ENCODE measurements at places on chromosomes 3 and 15. TPM values are rescaled to one million over a fixed set of nuclear protein-coding genes. Genes with fewer than 3 reads are reported as not detected.

C3orf80 gene
- 0.15 TPM for total RNA-seq

TEX55 gene
- not detected for total RNA-seq

ARGFX gene
- not detected for total RNA-seq

PLA2G4F gene
- not detected for total RNA-seq

HGD gene
- total RNA-seq = 0.43 TPM

CIB1 gene
- total RNA-seq = 118 TPM

NCEH1 gene
- 7.2 TPM for total RNA-seq

MME gene
- total RNA-seq = not detected

GOLGA8Q gene
- total RNA-seq = 2.4 TPM

MYO9A gene
- total RNA-seq = 22.2 TPM

RPSA gene
- 1,345 TPM for total RNA-seq

APEH gene
- 136 TPM for total RNA-seq

SNX22 gene
- 0.55 TPM for total RNA-seq

ZNF860 gene
- total RNA-seq = 0.08 TPM

GABRR3 gene
- total RNA-seq = not detected

FGD5 gene
- not detected for total RNA-seq

RASGRP1 gene
- total RNA-seq = 200 TPM

SPATA12 gene
- not detected for total RNA-seq

KIF23 gene
- 55.7 TPM for total RNA-seq

FBXO40 gene
- total RNA-seq = not detected

CADPS gene
- not detected for total RNA-seq

PCOLCE2 gene
- total RNA-seq = not detected
